Chondrocyte (in vitro differentiated cells): ENCODE measurements at places on chromosomes 13 and 19. TPM values are rescaled to one million over a fixed set of nuclear protein-coding genes. Genes with fewer than 3 reads are reported as not detected.

DNA sequence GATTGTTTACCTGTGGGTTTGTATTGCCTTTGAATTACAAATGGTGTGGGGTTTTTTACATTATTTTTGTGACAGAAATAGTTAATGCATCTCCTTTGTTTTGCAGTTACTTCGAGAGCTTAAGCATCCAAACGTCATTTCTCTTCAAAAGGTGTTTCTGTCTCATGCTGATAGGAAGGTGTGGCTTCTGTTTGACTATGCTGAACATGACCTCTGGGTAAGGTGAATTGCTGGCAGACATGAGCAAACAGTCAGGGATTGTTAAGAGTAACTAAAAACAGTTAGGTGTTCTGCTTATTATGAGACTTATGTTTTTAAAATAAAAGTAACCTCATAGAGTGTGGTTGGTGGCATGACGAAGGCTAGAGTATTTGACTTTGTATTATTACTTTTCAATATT is 95.0 kb downstream of the CDK8 start:
- no peak for DNase-seq

The PSG3 gene
- 0.99 TPM in 1 of 3 replicates, not detected in the others for total RNA-seq

DNA sequence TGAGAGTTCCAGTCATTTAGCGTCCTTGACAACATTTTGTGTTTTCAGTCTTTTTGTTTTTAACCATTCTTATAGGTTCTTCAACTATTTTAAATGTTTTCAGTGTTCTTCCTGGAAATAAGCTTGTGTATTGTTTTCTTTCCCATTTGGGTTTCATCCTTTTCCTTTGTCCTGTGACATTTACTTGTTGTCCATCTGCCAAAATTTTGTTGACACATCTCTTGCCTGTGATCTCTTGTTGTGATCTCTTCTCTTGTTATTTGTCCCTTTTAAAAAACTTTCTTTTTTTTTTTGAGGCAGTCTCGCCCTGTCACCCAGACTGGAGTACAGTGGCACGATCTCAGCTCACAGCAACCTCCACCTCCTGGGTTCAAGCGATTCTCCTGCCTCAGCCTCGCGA is 96.5 kb downstream of the PDS5B start:
- no peak for DNase-seq

DNA sequence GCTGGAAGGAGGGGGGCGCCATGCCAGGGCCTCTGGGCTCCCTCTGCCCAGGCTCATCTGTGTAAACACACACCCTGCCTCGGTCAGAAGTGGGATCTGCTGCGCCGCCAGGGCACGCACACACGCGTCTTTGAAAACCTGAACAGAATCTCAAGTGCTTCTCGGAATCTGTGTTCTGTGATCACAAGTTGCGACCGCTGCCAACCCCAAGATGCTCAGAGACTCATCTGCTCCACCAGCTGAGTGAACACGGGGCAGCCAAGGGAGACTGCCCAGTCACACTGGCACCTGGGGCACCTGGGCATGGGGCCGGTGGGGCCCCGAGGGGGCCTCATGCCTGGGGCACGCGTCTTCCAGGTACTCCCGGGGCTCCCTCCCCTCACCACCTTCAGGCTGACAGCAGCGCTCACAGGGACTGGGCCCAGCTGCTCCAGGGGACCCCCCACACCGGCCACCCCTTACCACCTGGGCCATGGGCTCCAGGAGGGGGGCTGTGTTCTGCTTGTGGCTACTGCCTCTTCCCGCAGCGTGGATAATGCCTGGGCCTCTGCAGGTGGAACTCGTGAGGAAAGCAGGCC is 59.0 kb downstream of the KLF2 start:
- DNase-seq, result no peak

- no peak for DNase-seq
Measured at GRCh38 chr13:106291006-106291405, 244.5 kb downstream of the EFNB2 start.

GRCh38 chr19:13430790-13431582 is 75.3 kb downstream of the CACNA1A start:
- DNase-seq, result no peak

The UNC13A gene
- total RNA-seq, result 2.0 to 3.9 TPM (median 2.1 TPM) in 3 replicates

GRCh38 chr13:39379118-39379517 is 223.9 kb downstream of the LHFPL6 start:
- no peak for DNase-seq

The ZNF324 gene
- total RNA-seq, result 10.8 to 12.6 TPM (median 11.3 TPM) in 3 replicates

- no peak for DNase-seq
Measured at GRCh38 chr19:6376512-6377190, 918 bp upstream of the PSPN start.

The CYP2F1 gene
- not detected in 3 replicates for total RNA-seq

DNA sequence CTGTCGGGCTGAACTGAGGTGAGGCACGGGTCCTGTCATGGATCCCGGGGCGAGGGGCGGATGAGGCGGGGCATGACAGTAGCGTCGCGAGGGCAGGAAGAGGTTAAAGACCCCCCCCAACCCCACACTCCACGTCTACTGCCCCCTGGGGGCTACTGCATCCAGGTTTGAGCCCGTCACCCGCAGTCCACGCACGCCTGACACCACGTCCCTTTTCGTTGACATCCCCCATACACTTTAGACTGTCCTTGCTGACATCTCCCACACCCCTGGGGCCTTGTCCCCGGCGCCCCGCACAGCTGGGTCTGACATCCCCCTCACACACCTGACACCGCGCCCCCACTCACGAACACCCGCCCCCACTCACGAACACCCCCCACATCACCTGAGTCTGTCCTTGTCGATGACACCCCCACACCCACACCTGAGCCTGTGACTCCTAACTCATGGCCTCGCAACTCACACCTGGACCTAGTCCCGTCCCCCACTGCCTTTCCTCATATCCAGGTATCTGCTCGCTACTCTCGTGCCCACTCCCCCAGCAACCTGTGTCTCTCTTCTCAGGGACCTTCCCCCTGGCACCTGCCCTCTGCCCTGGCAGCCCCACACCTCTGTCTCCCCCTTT is 416 bp downstream of the SLC25A42 start:
- no peak for DNase-seq

DNA sequence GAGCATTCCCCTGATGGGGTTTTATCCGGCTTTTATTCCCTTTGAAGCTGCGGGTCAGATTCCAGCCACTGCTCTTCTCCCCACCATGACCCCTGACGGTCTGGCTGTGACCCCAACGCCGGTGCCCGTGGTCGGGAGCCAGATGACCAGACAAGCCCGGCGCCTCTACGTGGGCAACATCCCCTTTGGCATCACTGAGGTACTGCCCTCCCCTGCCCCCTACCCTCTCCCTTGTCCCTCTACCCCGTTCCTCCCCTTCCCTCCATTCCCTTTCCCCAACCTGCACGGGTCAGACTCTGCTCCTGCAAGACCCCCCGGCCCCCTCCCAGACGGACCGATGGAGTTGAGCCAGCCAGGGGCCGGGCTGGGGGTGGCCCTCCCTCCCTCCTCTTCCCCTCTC is 6.2 kb downstream of the U2AF2 start:
- DNase-seq, result peak; percentile 79

DNA sequence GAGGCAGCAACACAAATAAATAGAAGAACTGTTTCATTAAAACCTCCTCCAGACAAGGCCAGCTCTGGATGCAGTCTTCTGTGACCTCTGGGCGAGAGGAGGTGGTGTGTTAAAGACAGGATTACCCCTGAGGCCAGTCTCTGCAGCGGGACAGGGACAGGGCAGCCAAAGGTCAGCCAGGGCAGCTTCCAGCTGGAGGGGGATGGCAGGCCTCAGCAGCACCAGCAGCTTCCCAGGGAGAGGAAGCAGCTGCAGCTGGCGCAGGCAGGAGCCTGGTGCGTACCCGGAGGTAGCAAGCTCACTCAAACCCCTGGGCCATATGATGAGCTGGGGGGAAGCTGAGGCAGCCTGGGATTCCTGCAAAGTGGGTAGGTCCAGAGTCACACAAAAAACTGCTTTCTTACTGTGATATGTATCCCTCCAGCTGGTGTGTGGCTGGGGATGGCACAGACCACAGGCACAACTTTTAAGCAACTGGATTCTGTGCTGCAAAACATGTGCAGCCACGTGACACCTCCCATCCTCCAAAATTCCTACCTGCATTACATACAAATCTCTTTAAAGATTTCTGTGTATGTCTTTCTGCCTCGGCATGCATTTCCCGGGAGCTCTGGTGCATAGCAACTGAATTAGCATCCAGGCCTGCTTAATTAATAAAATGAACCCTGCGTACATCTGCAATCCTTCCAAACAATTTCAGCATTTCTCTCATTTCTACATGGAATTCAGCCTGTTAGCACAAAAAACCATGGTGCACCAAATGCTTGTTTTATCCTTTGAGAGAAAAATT is 238.3 kb upstream of the MAB21L1 start:
- DNase-seq, result no peak

DNA sequence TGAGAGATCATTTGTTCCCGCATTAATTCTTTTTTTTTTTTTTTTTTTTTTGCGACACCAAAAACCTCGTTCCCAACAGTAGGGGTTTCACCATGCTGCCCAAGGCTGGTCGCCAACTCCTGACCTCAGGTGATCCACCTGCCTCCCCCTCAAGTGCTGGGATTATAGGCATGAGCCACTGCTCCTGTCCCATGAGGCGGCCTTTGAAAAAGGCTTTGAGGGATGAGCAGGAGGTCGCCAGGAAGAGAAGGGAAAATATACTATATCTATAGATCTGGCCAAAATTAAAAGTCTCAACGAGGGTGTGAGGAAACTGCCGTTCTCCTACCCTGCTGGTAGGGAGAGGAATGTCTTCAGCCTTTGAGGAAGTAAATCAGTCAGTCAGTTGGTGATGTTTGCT is 26.2 kb downstream of the ZNF473 start:
- DNase-seq, result no peak

DNA sequence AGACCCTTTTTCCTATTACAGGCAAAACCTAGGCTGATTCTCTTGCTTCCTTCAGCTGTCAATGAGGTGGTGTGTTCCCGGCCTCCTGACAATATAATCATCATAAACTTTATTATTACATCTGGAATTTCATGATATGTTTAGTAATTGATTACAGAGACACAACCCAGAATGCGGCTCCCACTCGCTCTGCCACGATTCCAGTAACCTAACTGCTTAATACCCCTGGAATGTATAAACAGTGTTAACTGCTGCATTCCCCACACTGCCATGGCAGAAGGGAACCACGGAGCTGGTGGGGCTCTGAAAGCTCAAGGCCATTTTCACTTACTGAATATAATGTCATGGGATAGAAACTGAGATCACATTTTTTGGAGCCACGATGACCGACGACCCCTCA is 17.1 kb downstream of the TSHZ3 start:
- DNase-seq, result no peak

The TTYH1 gene
- 0.49 TPM in 1 of 3 replicates, not detected in the others for total RNA-seq

DNA sequence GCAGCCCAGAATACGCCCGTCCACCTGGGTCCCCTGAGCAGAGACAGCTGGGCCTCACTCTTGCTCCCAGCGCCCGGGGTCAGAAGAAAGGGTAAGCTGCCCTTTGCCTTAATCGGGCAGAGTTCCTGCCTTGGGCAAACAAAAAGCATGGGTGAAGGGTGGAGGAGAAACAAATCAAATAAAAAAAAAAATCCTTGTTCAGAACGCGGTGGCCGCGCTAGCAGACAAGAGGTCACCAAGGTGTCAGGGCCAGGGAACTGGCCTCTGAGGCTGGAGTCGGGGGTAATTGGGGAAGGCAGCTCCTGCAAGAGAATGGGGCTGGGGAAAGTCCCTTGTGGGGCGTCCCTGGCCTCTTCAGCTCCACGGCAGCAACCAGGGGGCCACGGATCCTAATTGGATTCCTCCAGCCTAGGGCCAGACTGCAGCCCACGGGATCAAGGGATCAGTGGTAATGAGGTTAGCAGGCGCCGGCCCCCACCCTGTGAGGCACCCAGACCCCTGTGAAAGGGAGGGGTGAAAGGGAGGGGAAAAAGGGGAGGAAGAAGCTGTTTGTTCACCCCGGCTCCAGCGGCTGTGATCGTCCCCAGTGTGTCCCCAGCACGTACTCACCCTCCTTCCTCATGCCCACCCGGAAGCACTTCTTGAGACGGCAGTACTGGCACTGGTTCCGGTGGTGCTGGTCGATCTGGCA is 5.5 kb downstream of the NR2F6 start:
- no peak for DNase-seq

GRCh38 chr19:7385062-7385461 is 36.3 kb downstream of the ARHGEF18 start:
- DNase-seq, result no peak

DNA sequence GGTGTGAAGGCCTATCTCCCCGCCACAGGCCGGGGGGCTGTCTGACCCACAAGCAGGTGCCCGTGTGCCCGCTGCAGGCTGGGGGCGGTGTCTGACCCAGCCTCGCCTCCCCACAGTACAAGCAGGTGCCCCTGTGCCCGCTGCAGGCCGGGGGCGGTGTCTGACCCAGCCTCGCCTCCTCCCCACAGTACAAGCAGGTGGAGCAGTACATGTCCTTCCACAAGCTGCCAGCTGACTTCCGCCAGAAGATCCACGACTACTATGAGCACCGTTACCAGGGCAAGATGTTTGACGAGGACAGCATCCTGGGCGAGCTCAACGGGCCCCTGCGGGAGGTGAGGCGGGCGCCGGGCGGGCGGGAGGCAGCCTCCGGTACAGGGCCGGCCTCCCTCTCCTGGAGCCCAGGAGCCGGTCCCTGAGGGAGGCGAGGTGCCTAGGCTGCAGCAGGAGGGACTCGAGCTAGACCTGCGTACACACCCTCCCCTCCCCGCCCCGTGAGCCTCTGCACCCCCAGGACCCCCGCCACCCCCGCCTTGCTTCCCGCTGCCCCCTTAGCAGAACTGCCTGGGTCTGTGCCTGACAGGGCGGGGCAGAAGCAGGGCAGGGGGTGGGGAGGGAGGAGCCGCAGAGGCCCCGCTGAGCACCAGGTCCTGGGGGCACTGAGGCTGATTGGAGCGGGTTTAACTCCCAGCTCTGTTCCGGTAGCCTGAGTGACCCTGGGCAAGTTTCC is 20.6 kb downstream of the HCN2 start:
- no peak for DNase-seq

The C13orf42 gene
- not detected in 3 replicates for total RNA-seq

GRCh38 chr19:6891761-6892385 is 4.5 kb downstream of the ADGRE1 start:
- DNase-seq, result no peak
